ENCODE measurements at places on chromosomes 16 and 17.

GRCh38 chr16:74874123-74874522 is 99.5 kb upstream of the FA2H start:
- DNase-seq: no peak

DNA sequence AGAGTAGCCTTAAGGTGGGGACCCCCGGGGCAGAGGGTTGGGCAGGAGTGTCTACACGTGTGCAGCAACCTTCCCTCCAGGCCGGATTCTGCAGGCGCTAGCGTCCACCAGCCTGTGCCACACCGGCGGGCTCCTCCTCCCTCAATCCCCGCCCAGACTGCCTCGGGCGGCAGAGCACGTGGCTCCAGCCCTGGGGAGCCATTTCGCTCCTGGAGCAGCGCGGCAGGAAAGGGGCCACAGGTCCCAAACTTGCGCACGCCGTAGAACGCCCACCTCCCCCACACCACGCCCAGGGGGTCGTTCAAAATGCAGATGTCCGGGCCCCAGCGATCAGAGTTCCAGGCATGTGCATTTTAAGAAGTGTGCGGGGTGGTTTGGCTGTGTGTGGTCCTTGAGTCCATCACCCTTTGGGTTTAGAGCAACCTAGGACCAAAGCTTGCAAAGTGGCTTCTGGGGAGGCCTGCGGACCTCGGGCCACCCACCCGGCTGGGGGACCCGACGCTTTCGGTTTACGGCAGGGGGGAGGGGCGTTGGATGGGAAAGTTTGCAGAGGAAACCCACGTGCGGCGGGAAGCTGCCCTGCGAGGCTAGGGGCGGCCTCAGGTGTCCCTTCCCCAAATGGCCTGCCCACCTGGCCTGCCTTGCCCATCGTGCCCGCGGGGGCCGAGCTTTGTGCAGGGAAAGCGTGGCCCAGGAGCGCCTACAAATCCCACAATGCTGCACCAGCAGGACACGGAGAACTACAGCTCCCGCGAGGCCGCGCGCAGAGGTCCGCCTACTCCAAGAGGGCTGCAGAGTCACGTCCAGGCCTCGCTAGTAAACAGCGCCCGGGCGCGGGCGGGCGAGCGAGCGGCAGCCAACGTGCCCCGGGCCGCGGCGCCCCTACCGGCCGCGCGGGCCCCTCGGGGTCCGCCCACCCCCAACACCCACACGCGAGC is 1.4 kb downstream of the TFAP4 start:
- peak; percentile 78 for DNase-seq

- no peak for DNase-seq
Measured at GRCh38 chr16:87939562-87940423, 3.5 kb upstream of the CA5A start.

GRCh38 chr16:59690216-59690615 is 956.1 kb upstream of the GOT2 start:
- DNase-seq: no peak

GRCh38 chr17:82590881-82591539 is 57.2 kb downstream of the WDR45B start:
- DNase-seq: no peak
